ENCODE measurements at places on chromosomes 2 and 18.

DNA sequence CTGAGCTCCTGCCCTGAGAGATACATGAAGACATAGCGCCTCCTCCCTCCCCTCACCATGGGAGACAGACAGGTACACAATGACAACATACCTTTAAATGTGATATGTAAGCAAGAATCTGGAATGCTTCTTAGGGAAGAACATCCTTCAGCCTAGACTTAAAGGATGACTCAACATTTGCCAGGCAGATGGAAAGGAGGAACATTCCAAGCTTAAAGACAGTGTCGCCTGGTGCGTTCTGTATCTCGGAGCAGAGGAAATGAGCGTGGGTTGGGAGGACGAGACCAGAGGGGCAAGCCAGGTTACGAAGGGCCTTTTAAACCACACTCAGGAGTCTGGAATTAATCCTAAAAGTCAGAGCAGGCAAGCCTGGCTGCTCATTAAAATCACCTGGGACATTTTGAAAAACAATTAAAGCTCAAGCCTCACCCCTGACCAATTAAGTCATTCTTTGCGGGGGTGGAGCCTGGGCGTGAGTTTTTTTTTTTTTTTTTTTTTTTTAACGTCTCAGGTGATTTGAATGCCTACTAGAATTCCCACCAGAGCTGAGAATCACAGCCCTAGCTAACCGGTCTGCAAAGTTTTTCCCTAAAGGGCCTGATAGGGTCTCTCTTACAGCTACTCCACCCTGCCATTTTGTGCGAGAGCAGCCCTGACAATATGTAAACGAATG, 131.2 kb upstream of the SEC11C start:
- DNase-seq, result no peak

GRCh38 chr2:36587556-36587955, 10.4 kb downstream of the FEZ2 start:
- DNase-seq, result no peak

GRCh38 chr18:1048032-1048431, 143.4 kb downstream of the ADCYAP1 start:
- no peak for DNase-seq

GRCh38 chr18:67864677-67865340, 348.3 kb upstream of the DSEL start:
- no peak for DNase-seq

DNA sequence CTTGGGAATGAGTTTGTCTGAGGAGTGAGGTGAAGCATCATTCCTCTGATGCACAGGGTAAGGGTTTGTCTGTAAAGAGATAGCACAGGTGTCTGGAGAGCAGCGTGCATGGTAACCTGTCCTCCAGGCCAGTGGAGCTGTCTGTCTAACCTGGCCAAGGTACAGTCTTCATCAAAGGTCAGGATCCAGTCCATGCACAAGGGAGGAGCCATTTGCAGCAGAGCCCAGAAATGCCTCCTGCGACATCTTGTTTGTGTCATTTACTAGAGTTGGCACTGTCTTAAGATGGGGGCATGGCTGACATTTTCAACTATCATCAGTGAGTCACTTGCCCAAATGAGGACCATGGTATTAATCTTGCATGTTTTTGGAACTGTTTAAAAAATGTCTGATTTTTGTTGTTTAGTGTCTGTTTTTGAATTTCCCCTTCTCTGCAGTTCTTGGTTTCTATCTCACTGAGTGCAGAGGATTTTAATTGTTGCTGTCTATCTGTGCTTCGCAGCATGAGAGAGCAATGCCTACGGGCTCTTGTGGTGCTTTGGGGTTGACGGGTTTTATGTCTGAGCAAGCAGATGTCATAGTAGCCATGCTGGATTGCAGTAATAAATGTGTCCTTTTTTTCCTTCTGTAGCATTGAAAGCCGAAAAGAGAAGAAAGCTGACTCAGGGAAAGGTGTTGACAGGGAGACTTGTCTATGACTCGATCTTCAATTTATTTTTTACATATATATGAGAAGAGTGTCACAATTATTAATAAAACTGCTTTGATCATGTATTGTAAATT, 91.3 kb downstream of the DPP4 start:
- no peak for DNase-seq

- DNase-seq, result peak; percentile 76
These were observed 70.6 kb downstream of the MBP start for GRCh38 chr18:77061946-77062517.

DNA sequence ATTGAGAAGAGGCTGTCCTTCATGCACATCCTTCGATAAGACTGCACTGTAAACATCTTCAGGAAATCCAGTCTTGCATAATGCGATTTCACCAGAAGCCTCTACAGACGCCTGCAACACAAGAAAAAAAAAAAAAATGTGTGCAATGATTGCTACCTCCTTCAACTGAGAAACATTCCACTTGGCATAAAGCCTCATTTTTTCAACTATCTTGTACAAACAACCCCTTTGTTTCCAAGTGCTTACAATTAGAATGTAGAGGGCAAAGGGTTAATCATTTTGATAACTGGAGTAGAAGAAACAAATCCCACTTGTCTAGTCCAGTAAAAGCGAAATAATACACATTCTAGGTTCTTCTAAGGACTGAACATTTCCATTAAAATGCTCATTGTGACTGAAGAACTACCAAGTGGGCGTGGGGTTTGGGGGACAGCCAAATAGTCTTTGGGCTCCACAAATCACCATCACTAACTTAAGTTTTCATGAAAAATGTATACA, 29.2 kb downstream of the CDH2 start:
- no peak for DNase-seq

Data from CD4-positive, alpha-beta T cell treated with Interferon gamma for 1 hour (primary cell).